ENCODE measurements at places on chromosomes 13 and 19. TPM values are rescaled to one million over a fixed set of nuclear protein-coding genes. Genes with fewer than 3 reads are reported as not detected.

GRCh38 chr19:48992581-48993174 lies 431 bp downstream of the GYS1 start:
- no peak for DNase-seq

DNA sequence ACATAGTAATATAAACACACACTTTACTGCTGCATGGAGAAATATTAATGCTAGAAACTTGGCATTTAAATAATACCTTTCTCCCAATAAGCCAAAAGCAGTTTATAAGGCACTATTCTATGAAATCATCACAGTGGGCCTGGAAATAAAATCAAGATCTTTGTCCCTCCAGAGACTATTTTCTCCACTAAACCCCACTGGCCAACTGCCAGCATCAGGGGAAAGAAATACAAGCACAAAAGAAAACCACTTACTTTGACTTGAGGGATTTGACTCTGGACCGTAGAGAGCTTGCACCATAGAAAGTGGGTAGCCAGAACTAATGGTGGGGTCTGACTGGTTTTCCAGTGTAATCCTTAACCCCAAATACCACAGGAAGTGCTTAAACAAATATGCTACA lies 71.9 kb downstream of the DCLK1 start:
- no peak for DNase-seq

The MRPL4 gene
- total RNA-seq: 57.4 TPM

DNA sequence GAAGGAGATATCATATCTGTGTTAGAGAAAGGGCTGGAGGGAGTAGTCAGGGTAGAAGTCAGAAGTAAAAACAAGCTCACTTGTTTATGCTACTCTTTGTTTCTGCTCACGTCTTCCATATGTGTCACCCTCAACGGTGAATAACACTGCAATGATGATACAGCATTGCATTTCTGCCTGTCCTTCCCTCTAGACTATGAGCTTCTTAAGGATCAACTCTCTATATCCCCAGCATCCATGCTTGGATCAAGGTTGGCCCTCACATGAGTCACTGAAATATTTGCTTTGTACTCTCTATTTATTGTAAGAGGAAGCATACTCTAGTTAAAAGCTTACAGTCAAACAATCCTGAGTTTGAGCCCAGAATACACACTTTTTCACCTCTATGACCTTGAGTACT lies 406.0 kb downstream of the RFC3 start:
- DNase-seq: no peak

DNA sequence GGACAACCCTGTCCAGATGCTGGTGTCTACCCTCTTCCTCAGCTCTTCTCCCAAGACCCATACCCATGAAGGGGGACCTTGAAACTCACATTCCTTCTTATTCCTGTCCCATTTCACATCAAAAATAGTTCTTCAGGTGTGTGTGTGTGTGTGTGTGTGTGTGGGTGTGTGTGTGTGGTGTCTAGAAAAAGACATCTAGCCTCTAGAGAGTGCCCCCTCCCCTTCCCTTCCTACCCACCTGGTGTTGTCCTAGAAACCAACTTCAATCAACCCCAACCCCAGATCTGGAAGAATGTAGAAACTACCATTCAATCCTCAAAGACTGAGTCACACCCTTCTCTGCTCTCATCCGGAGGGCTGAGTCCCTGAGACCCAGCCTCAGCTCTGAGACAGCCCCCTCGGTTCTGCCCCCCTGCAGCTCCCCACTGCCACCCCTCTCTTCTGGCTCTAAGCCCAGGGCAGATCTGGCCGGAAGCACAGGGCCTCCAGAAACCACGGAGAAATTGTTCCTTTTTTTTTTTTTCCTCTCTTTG lies 3.5 kb downstream of the KCNN4 start:
- DNase-seq: no peak

Measured in neural progenitor cell (in vitro differentiated cells).